ENCODE measurements at places on chromosomes 16 and 17. TPM values are rescaled to one million over a fixed set of nuclear protein-coding genes. Genes with fewer than 3 reads are reported as not detected.

DNA sequence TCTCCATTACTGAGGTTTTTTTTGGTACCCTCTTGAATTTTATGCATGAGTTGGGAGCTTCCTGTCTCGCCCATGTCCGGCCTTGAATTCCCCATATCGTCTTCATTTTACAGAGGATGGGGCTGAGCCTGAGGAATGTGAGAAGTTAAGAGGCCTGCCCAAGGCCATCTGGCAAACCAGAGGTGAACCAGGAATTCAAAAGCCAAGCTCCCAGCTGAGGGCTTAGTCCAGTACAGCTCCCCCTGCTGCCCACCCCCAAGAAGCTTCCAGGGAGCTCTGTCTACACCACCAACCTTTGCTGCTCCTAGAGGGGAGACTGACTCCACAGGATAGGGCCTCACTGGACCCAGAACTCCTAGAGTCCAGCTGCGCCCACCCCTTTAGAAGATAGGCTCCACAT, 20.7 kb upstream of the C16orf78 start:
- no peaks in the 10 kb centered on the region for H3K27me3 ChIP-seq
- DNase-seq: no peak
- H3K36me3 ChIP-seq: no peaks in the 10 kb centered on the region

GRCh38 chr17:50396261-50397110, 837 bp downstream of the LRRC59 start:
- peaks cover 15% of the 10 kb centered on the region for H3K36me3 ChIP-seq
- peak overlapping the region; percentile 90 for H3K4me3 ChIP-seq
- H3K27me3 ChIP-seq: no peaks in the 10 kb centered on the region
- DNase-seq: peak; percentile 85
- H3K4me1 ChIP-seq: peaks cover 2% of the 10 kb centered on the region

- no peak overlapping the region for H3K4me3 ChIP-seq
- no peak overlapping the region for H3K27ac ChIP-seq
- H3K27me3 ChIP-seq: no peaks in the 10 kb centered on the region
- peak; percentile 33 for DNase-seq
- no peaks in the 10 kb centered on the region for H3K4me1 ChIP-seq
- peaks cover 14% of the 10 kb centered on the region for H3K36me3 ChIP-seq
Measured at GRCh38 chr16:87411375-87412271, 19.5 kb downstream of the MAP1LC3B start.

DNA sequence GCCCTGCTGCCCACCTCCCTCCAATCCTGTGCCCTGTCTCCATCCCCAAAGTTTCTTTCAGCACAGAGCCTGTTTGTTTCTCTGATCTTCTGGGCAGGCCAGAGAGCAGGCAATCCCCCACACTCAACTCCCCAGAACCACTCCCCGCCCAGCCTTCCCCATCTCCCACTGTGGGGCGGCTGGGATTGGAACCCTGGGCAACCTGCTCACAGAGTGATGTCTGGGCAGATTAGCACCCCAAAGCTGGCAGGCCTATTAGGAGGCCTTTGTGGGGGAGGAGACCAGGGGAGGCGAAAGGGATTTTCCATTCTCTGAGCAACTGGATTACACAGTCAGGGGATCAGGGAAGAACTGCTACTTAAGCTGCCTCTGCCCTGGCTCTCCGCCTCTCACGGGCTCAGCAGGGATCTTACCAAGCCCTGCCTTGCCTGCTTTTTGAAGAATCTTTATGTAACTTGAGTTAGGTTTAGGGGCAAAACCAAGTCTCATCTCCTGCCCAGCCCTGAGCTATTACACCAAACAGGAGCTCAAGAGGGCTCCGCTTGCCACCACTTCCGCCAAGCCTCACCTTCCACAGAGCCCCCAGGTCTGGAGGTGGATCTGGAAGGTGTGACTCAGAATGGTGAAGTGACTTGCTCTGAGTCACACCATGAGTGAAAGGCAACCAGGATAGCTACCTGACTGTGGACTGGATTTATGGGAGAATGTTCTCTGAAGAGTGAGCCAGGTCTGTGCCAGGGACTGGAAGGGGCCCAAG, 16.0 kb upstream of the LHX1 start:
- no peak overlapping the region for H3K4me3 ChIP-seq
- DNase-seq: no peak
- no peaks in the 10 kb centered on the region for H3K36me3 ChIP-seq
- H3K4me1 ChIP-seq: no peaks in the 10 kb centered on the region
- H3K27ac ChIP-seq: no peak overlapping the region

The CDC42EP4 gene
- polyA plus RNA-seq: 57.4 TPM

DNA sequence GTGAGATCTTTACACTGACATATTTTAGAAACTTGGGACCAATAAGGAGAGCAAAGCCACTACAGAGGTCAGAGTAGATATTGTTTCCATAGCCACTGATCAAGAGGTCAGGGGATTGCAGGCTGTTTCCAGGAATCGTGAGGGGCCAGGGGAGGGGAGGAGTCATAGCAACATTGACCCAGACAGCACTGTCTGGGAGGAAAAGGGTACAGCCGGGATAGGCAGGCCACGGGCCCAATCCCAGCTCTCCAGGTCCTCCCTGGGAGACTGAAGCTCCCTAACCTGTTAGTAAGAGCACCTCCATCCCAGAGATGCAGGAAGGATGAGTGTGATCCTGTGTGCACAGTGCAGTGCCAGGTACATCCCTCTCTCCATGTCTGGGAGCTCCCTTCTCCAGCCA, 48.5 kb upstream of the TMEM132E start:
- no peak for DNase-seq
- no peak overlapping the region for H3K4me3 ChIP-seq
- H3K27ac ChIP-seq: no peak overlapping the region
- H3K27me3 ChIP-seq: peaks cover 2% of the 10 kb centered on the region

GRCh38 chr17:38442548-38442947, 14.3 kb downstream of the ARHGAP23 start:
- no peak overlapping the region for H3K4me3 ChIP-seq
- H3K27ac ChIP-seq: no peak overlapping the region
- DNase-seq: no peak
- no peaks in the 10 kb centered on the region for H3K4me1 ChIP-seq
- H3K27me3 ChIP-seq: peaks cover 4% of the 10 kb centered on the region

The GPR179 gene
- not detected for polyA plus RNA-seq

DNA sequence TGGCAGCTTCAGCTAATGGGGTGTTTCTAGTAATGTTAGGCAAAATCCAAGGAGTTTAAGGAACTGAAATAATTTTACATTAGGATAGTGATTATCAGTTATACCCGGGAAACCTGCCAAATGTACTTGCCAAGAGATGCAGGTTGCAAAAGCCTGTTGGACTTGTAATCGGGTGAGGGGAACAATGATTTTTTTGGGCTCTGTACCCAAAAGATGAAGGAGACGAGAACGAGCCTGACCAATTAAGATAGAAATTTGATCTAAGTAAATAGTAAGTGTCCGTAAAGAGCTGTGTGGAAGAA, 56.3 kb upstream of the ARL4D start:
- no peak overlapping the region for H3K4me3 ChIP-seq
- no peaks in the 10 kb centered on the region for H3K4me1 ChIP-seq
- no peaks in the 10 kb centered on the region for H3K36me3 ChIP-seq
- H3K27me3 ChIP-seq: no peaks in the 10 kb centered on the region

DNA sequence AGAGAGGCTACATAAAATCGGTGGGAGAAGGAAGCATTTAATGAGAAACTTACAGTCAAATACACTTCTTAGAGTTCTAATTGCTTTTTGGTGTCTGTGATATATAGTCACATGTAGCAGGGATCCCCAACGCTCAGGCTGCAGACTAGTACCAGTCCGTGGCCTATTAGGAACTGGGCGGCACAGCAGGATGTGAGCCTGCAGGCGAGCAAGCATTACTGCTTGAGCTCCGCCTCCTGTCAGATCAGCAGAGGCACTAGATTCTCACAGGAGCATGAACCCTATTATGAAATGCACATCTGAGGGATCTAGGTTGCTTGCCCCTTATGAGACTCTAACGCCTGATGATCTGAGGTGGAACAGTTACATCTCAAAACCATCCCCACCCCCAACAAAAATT, 158.5 kb downstream of the TANC2 start:
- no peak for DNase-seq
- H3K27ac ChIP-seq: no peak overlapping the region
- H3K36me3 ChIP-seq: no peaks in the 10 kb centered on the region
- no peaks in the 10 kb centered on the region for H3K27me3 ChIP-seq
- H3K4me1 ChIP-seq: no peaks in the 10 kb centered on the region

Data from small intestine (tissue), 16 donors.